ENCODE measurements at places on chromosomes 12 and 14. TPM values are rescaled to one million over a fixed set of nuclear protein-coding genes. Genes with fewer than 3 reads are reported as not detected.

Gene BEGAIN
- under 0.01 TPM for total RNA-seq

Gene MOK
- total RNA-seq, result 4.3 TPM

Gene CLEC6A
- total RNA-seq, result not detected

Gene TMEM263
- total RNA-seq, result 81.7 TPM

Gene KLHL33
- total RNA-seq, result 1.5 TPM

Gene MRPS35
- total RNA-seq, result 52.5 TPM

Gene GZMB
- total RNA-seq, result not detected

Gene DIO2
- 3.3 TPM for total RNA-seq

Gene IFI27
- 7.9 TPM for total RNA-seq

Gene IGF1
- 1.3 TPM for total RNA-seq

Gene PFKM
- 98.9 TPM for total RNA-seq

Gene ASCL1
- total RNA-seq, result not detected

Gene CARMIL3
- 0.17 TPM for total RNA-seq

Gene EPS8
- total RNA-seq, result 71.4 TPM

Gene AVPR1A
- not detected for total RNA-seq

Gene VSX2
- total RNA-seq, result not detected

Gene CHST11
- total RNA-seq, result 2.6 TPM

Gene LIN7A
- total RNA-seq, result 9.5 TPM

Gene TAS2R8
- total RNA-seq, result not detected

Gene PTPRB
- 0.66 TPM for total RNA-seq

Gene KRT73
- total RNA-seq, result not detected

Gene CYP27B1
- under 0.01 TPM for total RNA-seq

Gene ADAM21
- 0.66 TPM for total RNA-seq

Gene DPF3
- 13.7 TPM for total RNA-seq

Gene FOXN4
- not detected for total RNA-seq

Gene RDH11
- 174 TPM for total RNA-seq

Gene PMCH
- not detected for total RNA-seq

Gene TAS2R10
- total RNA-seq, result 0.50 TPM

Gene ANO4
- 11.3 TPM for total RNA-seq

Gene PAWR
- total RNA-seq, result 16.0 TPM

Gene PLA2G1B
- not detected for total RNA-seq

Gene MEG3
- 95.0 TPM for total RNA-seq

Gene KCNMB4
- 0.51 TPM for total RNA-seq

Gene PARPBP
- 9.4 TPM for total RNA-seq

Gene TBX3
- 66.4 TPM for total RNA-seq

Gene IL26
- total RNA-seq, result not detected

Gene AGAP2
- under 0.01 TPM for total RNA-seq

Gene GOLT1B
- total RNA-seq, result 38.8 TPM

Gene GLIPR1L2
- 0.33 TPM for total RNA-seq

Gene RIN3
- 5.4 TPM for total RNA-seq

Gene IL23A
- not detected for total RNA-seq

Gene KLRD1
- 0.17 TPM for total RNA-seq

Gene NELL2
- 0.26 TPM for total RNA-seq

Gene STYK1
- not detected for total RNA-seq

Gene BIN2
- total RNA-seq, result not detected
